ENCODE measurements at places on chromosomes 1 and 21. TPM values are rescaled to one million over a fixed set of nuclear protein-coding genes. Genes with fewer than 3 reads are reported as not detected.

GRCh38 chr1:112704934-112705627 lies 1.8 kb downstream of the RHOC start:
- peaks cover 23% of the 10 kb centered on the region for H3K27me3 ChIP-seq
- peaks cover 8% of the 10 kb centered on the region for H3K36me3 ChIP-seq
- peaks cover 51% of the 10 kb centered on the region for H3K4me1 ChIP-seq
- H3K4me3 ChIP-seq: peak overlapping the region; percentile 84

- H3K27me3 ChIP-seq: no peaks in the 10 kb centered on the region
- H3K4me1 ChIP-seq: peaks cover 39% of the 10 kb centered on the region
- peaks cover 10% of the 10 kb centered on the region for H3K36me3 ChIP-seq
- H3K4me3 ChIP-seq: peak overlapping the region; percentile 95
- DNase-seq: no peak
Measured at GRCh38 chr1:153921803-153922075, 1.0 kb downstream of the GATAD2B start.

DNA sequence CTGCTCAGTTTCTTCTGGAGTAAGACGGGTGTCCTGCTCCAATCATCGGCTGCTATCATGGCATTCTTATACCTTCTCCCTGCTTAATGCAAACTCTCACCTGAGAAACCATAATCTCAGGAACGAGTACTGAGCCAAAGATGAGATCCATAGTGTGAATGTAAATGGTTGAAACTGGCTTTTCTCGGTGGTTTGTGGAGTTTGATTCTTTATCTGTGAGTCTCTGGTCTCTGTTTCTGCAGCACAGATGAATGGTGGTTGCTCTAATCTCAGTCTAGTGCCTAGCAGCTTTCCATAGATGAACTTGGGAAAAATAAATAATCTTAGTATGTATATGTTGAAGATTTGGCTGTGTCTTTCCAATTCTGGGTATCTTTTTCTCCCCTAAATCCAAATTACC lies 274.4 kb downstream of the HHAT start:
- no peak overlapping the region for H3K27ac ChIP-seq
- H3K4me1 ChIP-seq: peaks cover 2% of the 10 kb centered on the region
- H3K27me3 ChIP-seq: peaks cover 7% of the 10 kb centered on the region
- H3K36me3 ChIP-seq: no peaks in the 10 kb centered on the region
- DNase-seq: no peak
- H3K4me3 ChIP-seq: no peak overlapping the region

GRCh38 chr1:26546375-26546774 lies 16.8 kb downstream of the RPS6KA1 start:
- peak overlapping the region; percentile 94 for H3K4me3 ChIP-seq
- H3K27me3 ChIP-seq: no peaks in the 10 kb centered on the region
- no peak for DNase-seq
- H3K4me1 ChIP-seq: peaks cover 60% of the 10 kb centered on the region
- H3K27ac ChIP-seq: peak overlapping the region; percentile 89
- H3K36me3 ChIP-seq: peaks cover 35% of the 10 kb centered on the region

GRCh38 chr1:9881838-9882249 lies 28.2 kb downstream of the CTNNBIP1 start:
- H3K27ac ChIP-seq: peak overlapping the region; percentile 95
- DNase-seq: no peak
- H3K4me1 ChIP-seq: peaks cover 28% of the 10 kb centered on the region
- H3K36me3 ChIP-seq: no peaks in the 10 kb centered on the region
- peak overlapping the region; percentile 65 for H3K4me3 ChIP-seq

- H3K36me3 ChIP-seq: no peaks in the 10 kb centered on the region
- peaks cover 3% of the 10 kb centered on the region for H3K4me1 ChIP-seq
- no peak for DNase-seq
- peak overlapping the region; percentile 14 for H3K4me3 ChIP-seq
- peaks cover 57% of the 10 kb centered on the region for H3K27me3 ChIP-seq
- H3K27ac ChIP-seq: no peak overlapping the region
Measured at GRCh38 chr1:214187121-214187900, 93.6 kb upstream of the SMYD2 start.

DNA sequence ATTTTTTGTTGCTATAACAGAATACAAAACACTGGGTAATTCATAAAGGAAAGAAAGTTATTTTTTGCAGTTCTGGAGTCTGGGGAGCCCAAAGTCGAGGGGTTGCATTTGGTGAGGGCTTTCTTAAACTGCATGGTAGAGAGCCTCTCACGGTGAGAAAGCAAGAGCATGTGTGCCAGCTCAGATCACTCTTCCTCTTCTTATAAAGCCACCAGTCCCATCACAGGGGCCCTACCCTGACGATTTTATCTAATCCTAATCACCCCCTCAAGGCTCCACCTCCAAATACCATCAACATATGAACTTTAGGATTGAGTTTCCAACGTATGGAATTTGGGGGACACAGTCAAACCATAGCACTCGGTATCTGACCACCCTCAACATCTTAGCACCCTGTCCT lies 1.0 kb upstream of the STRIP1 start:
- H3K4me1 ChIP-seq: peaks cover 39% of the 10 kb centered on the region
- H3K27ac ChIP-seq: peak overlapping the region; percentile 83
- DNase-seq: no peak
- no peaks in the 10 kb centered on the region for H3K27me3 ChIP-seq
- peak overlapping the region; percentile 14 for H3K4me3 ChIP-seq
- H3K36me3 ChIP-seq: peaks cover 2% of the 10 kb centered on the region

GRCh38 chr1:101448018-101448417 lies 211.2 kb downstream of the S1PR1 start:
- H3K4me1 ChIP-seq: peaks cover 14% of the 10 kb centered on the region
- H3K27me3 ChIP-seq: peaks cover 6% of the 10 kb centered on the region
- no peak for DNase-seq
- no peak overlapping the region for H3K27ac ChIP-seq

GRCh38 chr1:164725401-164725800 lies 166.4 kb downstream of the PBX1 start:
- H3K36me3 ChIP-seq: peaks cover 1% of the 10 kb centered on the region
- peaks cover 1% of the 10 kb centered on the region for H3K27me3 ChIP-seq
- DNase-seq: no peak

DNA sequence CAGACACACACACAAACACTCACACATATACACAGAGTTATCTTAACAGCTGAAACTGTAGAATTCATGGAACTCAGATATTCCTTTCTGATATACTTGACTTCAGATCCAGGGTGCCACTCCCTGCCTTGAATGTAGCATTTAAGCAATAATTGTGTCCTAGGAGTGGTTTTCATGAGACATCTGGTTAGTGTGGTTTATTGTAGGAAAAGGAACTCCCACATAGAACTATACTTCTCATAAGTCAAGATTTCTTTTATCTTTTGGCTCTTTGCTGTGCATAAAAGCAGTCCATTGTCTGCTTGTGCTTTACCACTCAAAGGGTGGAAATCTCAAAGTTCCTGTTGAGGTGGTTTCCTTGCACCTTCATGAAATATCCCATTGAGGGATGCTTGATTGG lies 272.6 kb upstream of the SGIP1 start:
- H3K4me1 ChIP-seq: peaks cover 43% of the 10 kb centered on the region
- H3K4me3 ChIP-seq: peak overlapping the region; percentile 1
- no peaks in the 10 kb centered on the region for H3K27me3 ChIP-seq
- H3K36me3 ChIP-seq: peaks cover 9% of the 10 kb centered on the region

GRCh38 chr1:164519426-164519825 lies 39.6 kb upstream of the PBX1 start:
- H3K4me3 ChIP-seq: no peak overlapping the region
- no peaks in the 10 kb centered on the region for H3K27me3 ChIP-seq
- H3K27ac ChIP-seq: no peak overlapping the region
- H3K36me3 ChIP-seq: no peaks in the 10 kb centered on the region

- no peaks in the 10 kb centered on the region for H3K27me3 ChIP-seq
- H3K36me3 ChIP-seq: peaks cover 35% of the 10 kb centered on the region
- peaks cover 21% of the 10 kb centered on the region for H3K4me1 ChIP-seq
- H3K4me3 ChIP-seq: no peak overlapping the region
- DNase-seq: no peak
- no peak overlapping the region for H3K27ac ChIP-seq
Measured at GRCh38 chr1:39001516-39002421, 10.7 kb downstream of the AKIRIN1 start.

DNA sequence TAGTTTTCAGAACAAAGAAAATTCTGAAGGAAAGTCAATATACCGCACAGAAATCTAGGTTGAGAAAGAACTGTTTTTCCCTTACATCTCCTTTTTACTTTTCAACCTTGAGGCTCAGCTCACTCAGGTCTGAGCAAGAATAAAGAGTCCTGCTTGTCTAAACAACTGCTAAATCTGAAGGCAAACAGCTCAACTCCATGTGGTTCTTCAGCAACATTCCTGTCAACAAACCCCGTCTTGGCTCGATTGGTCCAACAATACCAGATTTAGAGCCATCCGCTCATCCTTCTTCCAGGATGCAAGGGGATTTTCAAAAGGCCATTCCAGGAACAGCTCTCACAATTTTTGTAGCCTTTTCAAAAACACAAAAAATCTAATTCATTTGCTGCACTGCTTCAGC lies 119.8 kb downstream of the HLCS start:
- no peak overlapping the region for H3K4me3 ChIP-seq
- peaks cover 3% of the 10 kb centered on the region for H3K36me3 ChIP-seq
- no peaks in the 10 kb centered on the region for H3K27me3 ChIP-seq
- DNase-seq: no peak
- peaks cover 7% of the 10 kb centered on the region for H3K4me1 ChIP-seq
- no peak overlapping the region for H3K27ac ChIP-seq

- H3K4me3 ChIP-seq: no peak overlapping the region
- no peaks in the 10 kb centered on the region for H3K4me1 ChIP-seq
- H3K27ac ChIP-seq: no peak overlapping the region
- no peak for DNase-seq
Measured at GRCh38 chr1:79110749-79111148, 104.2 kb upstream of the ADGRL4 start.

- DNase-seq: no peak
- H3K36me3 ChIP-seq: no peaks in the 10 kb centered on the region
- no peak overlapping the region for H3K4me3 ChIP-seq
- H3K4me1 ChIP-seq: peaks cover 4% of the 10 kb centered on the region
- no peaks in the 10 kb centered on the region for H3K27me3 ChIP-seq
Measured at GRCh38 chr1:39110882-39111281, 84.7 kb downstream of the NDUFS5 start.

DNA sequence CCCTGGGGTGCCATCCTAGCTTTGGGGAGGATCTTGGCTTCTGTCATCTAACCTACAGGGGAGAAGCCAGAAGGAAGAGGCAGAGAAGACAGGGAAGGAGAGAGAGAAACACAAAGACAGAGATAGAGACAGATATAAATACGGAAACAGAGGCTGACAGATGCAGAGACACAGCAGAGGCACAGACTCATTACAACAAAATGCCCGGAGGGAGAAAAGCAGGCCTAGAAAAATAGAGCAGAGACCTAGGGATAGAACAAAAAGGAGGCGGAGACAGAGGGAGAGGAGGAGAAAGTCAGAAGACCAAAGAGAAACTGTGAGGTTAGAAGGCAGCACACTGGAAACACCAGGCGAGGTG lies 1.9 kb downstream of the PEAR1 start:
- peaks cover 1% of the 10 kb centered on the region for H3K36me3 ChIP-seq
- peaks cover 20% of the 10 kb centered on the region for H3K4me1 ChIP-seq
- peaks cover 52% of the 10 kb centered on the region for H3K27me3 ChIP-seq
- H3K4me3 ChIP-seq: no peak overlapping the region
- no peak overlapping the region for H3K27ac ChIP-seq
- DNase-seq: no peak

- H3K27ac ChIP-seq: no peak overlapping the region
- peaks cover 8% of the 10 kb centered on the region for H3K27me3 ChIP-seq
Measured at GRCh38 chr21:38793926-38794713, 11.6 kb upstream of the ETS2 start.

- no peaks in the 10 kb centered on the region for H3K4me1 ChIP-seq
- peaks cover 2% of the 10 kb centered on the region for H3K27me3 ChIP-seq
- no peaks in the 10 kb centered on the region for H3K36me3 ChIP-seq
Measured at GRCh38 chr1:230758709-230759368, 11.7 kb downstream of the CAPN9 start.

DNA sequence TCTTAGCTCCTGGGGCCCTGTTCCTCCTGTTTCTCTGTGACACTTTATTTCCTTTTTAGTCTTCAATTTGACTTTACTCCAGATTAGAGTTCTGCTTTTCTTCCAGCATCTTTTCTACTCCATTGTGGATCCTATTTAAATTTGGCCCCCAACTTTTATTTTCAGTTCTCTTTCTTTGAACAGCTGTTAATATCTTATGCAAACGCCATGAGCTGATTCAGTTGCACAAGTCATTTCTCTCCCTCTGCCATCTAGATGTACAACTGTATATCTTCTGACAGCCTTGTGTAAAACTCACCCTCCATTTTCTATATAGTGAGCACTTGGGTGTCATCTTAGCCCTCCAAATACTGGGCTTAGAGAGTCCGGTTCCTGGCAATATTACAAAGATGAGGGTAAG lies 42.2 kb downstream of the SPATA17 start:
- no peaks in the 10 kb centered on the region for H3K36me3 ChIP-seq
- H3K4me3 ChIP-seq: no peak overlapping the region
- no peaks in the 10 kb centered on the region for H3K4me1 ChIP-seq
- no peak for DNase-seq

DNA sequence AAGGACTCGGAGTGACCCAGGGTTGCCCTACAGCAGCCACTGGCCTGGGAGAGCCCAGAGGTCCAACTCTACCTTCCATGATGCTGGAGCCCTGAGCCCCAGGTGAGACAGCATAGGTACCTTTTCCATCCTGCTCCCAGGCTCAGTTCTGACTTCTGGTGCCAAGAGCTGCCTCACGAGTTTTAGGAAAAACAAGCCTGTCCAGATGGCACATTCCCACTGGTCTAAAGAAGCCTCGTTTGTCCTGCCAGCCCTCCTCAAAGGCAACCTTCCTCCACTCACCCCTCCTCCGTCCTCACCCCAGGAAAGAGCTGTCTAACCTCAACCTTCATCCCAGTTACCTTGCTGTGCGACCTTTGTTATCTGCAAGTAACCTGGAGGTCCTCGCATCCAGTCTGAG lies 53.5 kb upstream of the PRELP start:
- no peak for DNase-seq
- H3K27me3 ChIP-seq: peaks cover 29% of the 10 kb centered on the region
- H3K27ac ChIP-seq: no peak overlapping the region
- H3K4me1 ChIP-seq: no peaks in the 10 kb centered on the region
- H3K4me3 ChIP-seq: no peak overlapping the region

GRCh38 chr21:37758982-37759381 lies 157.3 kb downstream of the KCNJ6 start:
- DNase-seq: no peak
- H3K4me3 ChIP-seq: no peak overlapping the region
- no peaks in the 10 kb centered on the region for H3K27me3 ChIP-seq
- no peaks in the 10 kb centered on the region for H3K4me1 ChIP-seq
- H3K36me3 ChIP-seq: no peaks in the 10 kb centered on the region

GRCh38 chr1:211634461-211634860 lies 41.0 kb downstream of the NEK2 start:
- peaks cover 3% of the 10 kb centered on the region for H3K4me1 ChIP-seq
- DNase-seq: no peak
- H3K36me3 ChIP-seq: peaks cover 2% of the 10 kb centered on the region

Gene NEXN
- 2.0 TPM for total RNA-seq

Gene INAVA
- 0.14 TPM for total RNA-seq

Gene MYBPH
- total RNA-seq: not detected

Gene KLHDC7A
- not detected for total RNA-seq

Gene AMIGO1
- total RNA-seq: 8.2 TPM

Gene SPATA46
- total RNA-seq: not detected

Gene GJC2
- 6.2 TPM for total RNA-seq

All from activated naive CD8-positive, alpha-beta T cell treated with anti-CD3 and anti-CD28 coated beads, Interleukin-2, amount 10 ng/mL, durations not matched to agents 7 days and 5 days (primary cell).